ENCODE measurements at places on chromosomes 16 and 17. TPM values are rescaled to one million over a fixed set of nuclear protein-coding genes. Genes with fewer than 3 reads are reported as not detected.

Gene SOX9
- total RNA-seq: 42.0 TPM

DNA sequence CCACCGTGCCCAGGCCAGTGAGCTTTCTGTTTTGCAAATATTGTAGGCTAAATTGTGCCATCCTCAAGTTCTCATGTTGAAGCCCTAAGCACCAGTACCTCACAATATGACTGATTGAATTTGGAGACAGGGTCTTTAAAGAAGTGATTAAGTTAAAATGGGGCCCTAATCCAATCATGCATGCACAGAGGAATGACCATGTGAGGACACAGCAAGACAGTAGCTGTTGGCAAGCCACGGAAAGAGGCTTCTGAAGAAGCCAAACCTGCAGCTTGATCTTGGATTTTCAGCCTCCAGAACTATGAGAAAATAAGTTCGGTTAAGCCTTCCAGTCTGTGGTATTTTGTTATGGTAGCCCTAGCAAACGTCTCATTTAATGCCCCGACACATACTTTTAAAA lies 24.9 kb downstream of the TOM1L2 start:
- DNase-seq: no peak

GRCh38 chr17:7841396-7841914 lies 7.4 kb downstream of the KDM6B start:
- peak; percentile 91 for DNase-seq

GRCh38 chr17:77793971-77794235 lies 164.6 kb upstream of the TNRC6C start:
- DNase-seq: no peak

GRCh38 chr17:8426802-8427201 lies 8.9 kb upstream of the NDEL1 start:
- DNase-seq: no peak

DNA sequence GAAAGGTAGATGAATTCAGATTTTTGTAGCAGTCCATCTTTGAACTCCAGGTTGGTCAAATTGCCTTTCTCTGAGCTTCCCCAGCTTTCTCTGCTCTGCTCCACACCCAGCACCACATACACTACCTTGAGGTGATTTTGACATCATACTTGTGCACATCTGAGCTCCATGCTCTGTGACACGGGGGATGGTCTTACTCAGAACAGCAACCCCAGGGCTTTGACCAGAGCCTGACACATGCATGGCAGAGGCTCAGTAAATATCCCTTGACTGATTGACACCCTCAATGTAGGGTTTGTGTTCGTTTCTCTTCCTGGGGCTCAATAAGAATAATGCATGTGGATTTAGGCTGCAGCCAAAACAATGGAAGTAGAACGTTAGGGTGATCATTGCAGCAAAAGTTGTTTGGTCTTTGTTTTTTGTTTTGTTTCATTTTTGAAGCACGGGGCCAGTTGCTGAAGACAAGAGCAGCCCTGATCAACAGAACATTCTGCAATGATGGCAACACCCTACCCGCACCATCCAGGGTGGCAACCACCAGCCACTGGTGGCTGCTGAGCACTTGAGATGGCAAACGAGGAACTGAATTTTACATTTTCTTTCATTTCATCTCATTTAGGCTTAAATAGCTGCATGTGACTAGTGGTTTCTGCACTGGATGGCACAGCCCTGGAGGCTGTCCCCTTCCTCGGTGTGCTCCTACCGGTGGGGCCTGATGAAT lies 224.8 kb upstream of the TNRC6C start:
- DNase-seq: peak; percentile 31

- DNase-seq: no peak
These were observed 4.1 kb downstream of the HGS start for GRCh38 chr17:81687770-81688541.
